Activated naive CD4-positive, alpha-beta T cell (primary cell): ENCODE measurements at places on chromosomes 16 and 17.

- DNase-seq = no peak
Measured at GRCh38 chr17:80564545-80564944, 19.9 kb downstream of the RPTOR start.

GRCh38 chr17:73874008-73874720 is 229.9 kb upstream of the SDK2 start:
- no peak for DNase-seq

- DNase-seq = no peak
Measured at GRCh38 chr17:63247706-63248105, 198.4 kb downstream of the CYB561 start.

DNA sequence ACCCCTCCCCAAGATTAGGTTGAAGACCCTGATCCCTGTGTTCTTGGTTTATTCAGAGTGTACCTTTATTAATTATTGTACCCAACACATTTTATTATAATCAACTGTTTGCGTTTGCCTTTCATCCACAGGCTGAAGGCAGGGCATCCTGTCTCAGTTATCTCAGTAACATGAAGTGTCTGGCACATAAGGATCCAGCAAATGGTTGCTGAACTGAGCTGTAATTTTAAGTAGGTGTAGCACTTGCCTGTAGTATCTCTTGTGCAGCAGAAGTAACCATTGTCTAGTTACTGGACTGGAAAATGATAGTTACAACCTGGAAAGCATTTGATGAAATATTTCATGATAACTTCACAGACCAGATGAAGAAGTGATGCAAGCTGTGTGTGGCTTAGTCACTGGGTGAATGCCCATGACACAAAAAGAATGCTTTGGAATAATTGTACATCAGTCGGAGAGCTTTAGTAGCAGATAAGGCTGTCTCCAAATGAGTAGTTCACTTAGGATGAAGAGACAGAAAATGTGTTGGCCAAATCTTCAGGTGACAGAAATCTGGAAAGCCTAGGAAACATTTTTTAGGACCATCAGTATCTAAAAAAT is 56.6 kb downstream of the ESRP2 start:
- DNase-seq = no peak

GRCh38 chr16:80824623-80825364 is 20.4 kb upstream of the CDYL2 start:
- no peak for DNase-seq

- DNase-seq = no peak
Measured at GRCh38 chr17:73414171-73414955, 102.6 kb upstream of the CDC42EP4 start.

DNA sequence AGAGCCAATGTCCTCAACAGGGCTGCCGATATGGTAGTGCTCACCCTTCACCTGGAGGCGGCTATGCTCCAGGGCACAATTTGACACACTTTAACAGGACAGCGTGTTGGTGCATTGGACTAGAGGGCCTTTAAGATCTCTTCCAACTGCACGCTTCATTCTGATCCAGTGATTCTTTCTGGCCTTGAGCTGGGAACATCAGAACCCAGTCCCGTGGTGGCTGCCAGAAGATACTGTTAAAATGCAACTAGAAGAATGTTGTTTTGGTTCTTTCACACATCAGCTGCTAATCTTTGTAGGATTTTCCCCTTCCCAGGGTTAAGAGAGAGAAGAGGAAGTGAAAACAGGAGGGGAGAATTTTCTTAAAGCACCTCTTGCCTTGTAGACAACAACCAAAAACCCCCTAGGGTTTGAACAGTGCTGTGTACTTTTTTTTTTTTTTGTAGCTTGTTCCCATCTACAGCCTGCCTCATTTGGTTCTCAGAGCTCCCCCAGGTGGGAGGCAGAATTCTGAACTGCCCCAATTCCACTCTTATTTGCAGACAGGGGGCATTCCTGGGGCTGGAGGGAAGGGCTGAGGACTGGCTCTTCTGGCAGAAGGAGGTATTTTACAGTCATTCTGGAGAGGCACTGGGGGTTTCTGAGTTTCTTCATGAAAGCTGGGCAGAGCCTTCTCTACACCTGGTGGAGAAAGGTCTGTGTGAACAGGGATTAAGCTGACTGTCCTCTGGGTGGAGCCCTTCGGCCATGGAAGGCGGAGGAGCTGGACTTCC is 32.4 kb downstream of the SMARCE1 start:
- DNase-seq = no peak

DNA sequence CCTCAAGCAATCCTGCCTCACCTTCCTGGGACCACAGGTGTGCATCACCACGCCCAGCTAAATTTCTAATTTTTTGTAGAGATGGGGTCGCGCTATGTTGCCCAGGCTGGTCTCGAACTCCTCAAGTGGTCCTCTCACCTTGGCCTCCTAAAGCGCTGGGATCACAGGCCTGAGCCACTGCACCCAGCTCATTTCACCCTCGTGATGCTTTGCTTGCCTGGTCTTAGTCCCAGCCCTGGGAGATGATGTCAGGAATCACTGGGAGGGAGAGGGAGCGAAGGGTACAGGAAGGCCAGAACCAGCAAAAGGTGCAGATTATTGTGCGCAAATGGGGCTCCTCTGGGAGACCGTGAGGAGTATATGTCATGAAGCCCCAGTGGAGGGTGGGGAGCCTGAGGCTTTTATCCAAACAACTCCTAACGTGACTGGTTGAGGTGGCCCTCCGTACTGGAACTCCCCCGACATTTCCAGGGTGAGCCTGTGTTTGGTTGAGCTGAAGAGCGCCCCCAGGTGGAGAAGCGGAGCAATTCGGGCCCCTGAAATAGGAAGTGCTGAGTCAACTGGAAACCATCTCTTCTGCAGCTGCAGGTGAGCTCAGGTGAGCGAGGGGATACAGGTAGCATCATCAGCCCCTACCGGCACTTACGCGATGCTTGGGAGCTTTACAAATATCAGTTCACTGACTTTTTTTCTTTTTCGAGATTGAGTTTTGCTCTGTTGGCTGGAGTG is 41.2 kb upstream of the HAPSTR1 start:
- DNase-seq = no peak

GRCh38 chr17:1362065-1362848 is 37.8 kb downstream of the YWHAE start:
- no peak for DNase-seq

- no peak for DNase-seq
Measured at GRCh38 chr17:81210868-81211267, 11.9 kb downstream of the CEP131 start.
